ENCODE measurements at places on chromosomes 2 and 18.

DNA sequence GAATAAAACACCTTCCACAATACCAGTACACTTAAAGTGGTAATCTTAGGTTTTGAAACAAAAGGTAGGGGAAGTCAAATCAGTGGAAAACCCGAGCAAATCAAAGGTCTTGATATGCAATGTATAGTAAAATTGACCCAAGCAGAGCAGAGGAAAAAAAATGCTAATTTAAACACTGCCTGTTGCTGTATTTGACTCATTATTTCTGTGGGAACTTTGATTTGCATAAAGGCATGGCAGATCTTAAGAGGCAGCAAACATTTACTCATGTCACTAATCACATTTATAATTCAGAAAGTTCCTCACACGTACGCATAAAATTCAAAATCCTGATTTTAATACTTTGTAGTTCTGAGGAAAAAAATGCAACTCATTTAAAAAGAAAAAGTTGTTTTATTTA lies 64.4 kb downstream of the IKZF2 start:
- DNase-seq, result no peak

DNA sequence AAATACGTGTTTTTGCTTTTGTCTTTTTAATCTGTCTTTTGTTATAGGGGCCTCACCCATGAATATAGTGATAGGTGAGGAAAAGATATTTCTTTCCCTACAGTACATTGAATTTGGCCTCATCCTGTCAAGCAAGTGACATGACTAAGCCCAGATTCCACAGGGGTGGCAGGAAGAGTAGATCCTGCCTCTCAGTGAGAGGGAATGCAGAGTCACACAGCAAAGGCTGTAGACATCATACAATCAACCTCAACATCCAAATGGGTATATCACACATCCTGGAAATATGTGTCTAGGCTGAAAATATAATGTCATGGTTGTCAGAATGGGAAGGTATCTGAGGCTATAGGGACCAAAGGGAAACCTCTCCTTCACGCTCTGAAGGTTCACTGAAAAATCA lies 269.6 kb downstream of the CDH20 start:
- DNase-seq, result no peak

GRCh38 chr2:102063487-102063911 lies 71.7 kb downstream of the IL1R2 start:
- no peak for DNase-seq

DNA sequence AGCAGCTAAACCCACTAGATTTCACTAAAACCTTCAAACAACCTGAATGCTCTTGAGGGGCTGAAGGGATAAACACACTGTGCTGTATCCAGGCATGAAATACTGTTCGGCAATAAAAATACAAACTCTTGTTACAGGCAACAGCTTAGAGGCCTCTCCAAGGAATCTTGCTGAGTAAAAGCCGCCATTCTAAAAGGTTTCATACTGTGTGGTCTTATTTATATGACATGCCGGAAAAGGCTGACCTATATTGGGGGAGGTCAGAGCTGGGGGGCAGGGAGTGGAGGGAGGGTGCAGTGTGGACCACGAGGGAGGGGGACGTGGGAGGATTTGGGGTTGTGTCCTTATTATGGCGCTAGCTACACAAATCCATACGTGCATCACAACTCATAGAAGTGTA lies 136.2 kb downstream of the MBP start:
- DNase-seq, result no peak

DNA sequence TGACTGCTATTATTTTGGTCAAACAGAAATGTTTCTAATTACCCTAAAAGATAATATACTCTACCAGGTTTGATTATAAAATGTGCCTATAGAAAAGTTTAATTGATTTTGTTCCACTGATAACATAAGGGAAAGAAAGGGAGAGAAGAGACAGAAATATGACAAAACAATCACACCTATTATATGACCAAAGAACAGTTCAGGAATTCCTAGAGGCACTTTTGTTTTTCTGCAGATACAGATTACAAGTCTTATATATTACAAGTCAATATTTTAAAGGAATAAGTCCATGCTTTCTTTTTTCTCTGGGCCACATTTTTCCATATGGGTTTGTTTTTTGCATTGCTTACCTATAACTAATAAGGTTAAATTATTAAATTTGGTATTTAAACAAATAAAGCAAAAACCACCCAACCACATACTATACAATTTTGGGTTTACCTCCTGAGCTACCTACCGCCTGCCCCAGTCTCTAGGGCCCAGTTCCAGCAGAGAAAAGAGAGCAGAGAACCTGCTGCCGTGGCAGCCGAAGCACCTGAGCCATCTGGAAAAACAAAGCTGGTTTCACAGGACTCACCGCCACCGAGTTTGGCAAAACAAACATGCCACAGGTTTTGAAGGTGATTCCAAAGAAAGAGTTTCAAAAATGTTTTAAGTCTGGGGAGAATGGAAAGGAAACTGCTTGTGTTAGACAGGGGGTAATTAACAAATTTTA lies 92.1 kb downstream of the DYM start:
- no peak for DNase-seq

DNA sequence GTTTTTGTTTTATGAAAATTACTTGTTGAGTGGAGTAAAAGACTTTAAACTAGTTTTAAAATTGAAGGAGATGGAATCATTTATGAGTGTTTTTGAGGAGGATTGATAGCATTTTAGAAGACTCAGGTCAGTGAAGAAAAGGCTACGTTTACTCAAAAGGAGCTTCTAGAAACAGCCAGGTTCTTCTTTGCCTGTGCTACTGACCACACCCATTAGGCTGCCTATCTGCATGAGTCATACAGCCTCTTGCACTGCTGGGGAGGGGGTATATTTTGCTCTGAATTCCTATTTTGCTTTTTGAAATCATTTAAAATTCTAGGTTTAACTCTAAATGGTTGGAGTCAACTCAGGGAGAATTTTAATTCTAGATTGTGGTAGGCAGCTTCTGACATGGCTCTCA lies 22.3 kb downstream of the EFEMP1 start:
- DNase-seq, result no peak

- DNase-seq, result no peak
These were observed 20.2 kb upstream of the PAX3 start for GRCh38 chr2:222318712-222319585.

DNA sequence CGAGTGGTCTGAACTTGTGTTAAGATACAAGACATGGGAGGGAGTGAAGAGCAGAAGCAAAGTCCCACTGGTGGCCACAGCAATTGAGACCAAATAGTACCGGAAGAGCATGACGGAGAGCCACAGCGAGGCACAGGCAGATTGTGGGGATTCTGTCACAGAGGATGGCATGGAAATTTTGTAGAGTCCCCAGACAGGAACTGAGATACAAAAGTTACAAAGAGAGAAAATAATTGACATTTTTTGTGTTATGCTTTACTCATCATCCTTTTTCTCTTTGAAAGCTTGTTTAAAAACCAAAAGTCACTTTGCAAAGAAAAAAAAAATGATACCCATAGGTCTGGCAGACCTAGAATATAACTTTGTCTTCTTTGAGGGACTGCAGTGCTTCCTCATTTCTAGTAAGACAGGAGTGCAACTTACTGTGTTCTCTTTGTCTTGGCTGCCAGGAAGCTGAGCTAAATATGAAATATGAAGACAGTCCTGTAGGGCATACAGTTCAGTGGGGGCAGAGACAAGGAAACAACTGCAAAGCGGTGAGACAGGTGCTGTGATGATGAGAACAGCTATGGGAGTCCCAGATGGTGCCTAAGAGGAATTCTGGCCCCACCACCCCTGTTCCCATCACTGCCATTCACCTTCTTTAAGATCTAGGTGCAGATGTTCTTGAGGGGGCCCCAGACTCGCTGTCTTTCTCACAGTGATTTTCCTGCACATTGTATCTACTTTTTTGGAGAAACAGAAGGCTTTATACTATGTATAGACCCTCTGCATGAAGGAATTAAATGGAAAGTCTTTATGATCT lies 5.2 kb downstream of the ARHGAP25 start:
- no peak for DNase-seq

DNA sequence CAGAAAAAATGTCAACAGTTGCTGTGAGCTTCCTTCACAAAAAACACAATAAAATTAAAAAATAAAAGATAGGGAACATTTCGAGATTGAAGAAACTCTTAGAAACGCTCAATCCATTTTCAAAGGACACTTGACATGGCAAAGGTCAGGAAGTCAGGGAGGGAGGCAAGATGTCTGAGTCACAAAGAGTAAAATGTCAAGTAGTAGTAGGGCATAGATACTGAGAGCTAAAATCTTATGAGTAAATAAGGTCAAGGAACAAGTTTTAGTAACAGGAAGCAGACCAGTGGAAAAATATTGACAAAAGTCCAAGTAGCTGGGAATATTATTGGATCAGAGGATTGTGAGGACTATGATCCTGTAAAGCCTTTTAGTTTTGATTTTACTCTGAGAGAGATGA lies 495.6 kb downstream of the TMX3 start:
- DNase-seq, result no peak

DNA sequence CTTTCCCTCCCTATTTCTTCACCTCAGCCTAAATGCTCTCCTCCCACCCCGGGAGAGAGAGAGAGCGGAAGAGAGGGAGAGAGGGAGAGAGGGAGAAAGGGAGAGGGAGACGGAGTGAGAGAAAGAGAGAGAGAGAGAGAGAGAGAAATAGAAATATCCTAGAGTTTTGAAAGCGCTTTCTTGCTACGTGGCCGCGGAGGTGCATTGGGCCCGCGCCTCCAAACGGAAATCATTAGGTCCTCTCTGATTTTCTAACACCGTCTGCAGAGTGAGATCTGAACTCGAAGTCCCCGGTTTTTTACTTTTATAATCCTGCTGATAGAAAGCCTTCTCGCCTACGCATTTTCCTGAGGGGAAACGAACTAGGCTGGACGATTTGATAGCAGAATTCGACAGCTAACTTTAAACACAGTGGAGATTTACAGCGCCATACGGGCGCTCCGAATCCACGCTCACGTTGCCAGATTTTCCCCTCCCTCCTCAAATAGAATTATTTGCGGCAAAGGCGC lies 903 bp upstream of the EVX2 start:
- no peak for DNase-seq

DNA sequence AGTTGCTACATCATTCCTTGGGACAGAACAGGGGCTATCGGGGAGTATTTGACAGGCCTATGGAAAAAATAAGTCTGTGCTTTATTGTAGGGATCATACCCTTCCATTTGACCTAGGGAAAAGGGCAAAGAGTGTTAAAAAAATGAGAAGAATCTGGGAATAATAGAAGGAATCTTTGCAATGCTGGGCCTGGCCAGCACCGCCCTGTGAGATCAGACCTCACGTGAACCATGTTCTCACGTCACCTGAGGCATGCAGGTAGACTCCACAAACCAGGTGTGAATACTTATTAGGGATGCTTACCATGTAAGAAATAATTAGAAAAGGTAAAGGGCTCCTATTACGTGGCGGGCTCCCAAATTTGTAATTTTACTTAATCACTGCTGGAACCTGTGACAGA lies 177.5 kb upstream of the GATA6 start:
- no peak for DNase-seq

- no peak for DNase-seq
These were observed 70.6 kb downstream of the COPS8 start for GRCh38 chr2:237156031-237156856.

DNA sequence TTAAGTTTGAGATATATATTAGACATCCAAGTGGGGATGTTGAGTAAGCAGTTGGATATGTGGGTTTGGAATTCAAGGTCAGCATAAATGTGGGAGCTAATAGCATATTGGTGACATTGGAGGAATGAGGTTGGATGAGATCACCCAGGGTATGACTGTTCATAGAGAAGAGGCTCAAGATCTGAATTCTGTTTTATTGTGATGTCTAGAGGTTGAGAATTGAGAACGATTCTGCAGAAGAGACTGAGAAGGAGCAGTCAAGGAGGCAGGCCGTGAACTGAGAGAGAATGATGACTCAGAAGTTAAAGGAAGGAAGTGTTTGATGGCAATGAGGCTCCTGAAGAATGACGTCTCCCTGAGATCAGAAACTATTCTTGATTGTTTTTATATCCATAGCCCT lies 5.9 kb downstream of the SERPINB11 start:
- no peak for DNase-seq

DNA sequence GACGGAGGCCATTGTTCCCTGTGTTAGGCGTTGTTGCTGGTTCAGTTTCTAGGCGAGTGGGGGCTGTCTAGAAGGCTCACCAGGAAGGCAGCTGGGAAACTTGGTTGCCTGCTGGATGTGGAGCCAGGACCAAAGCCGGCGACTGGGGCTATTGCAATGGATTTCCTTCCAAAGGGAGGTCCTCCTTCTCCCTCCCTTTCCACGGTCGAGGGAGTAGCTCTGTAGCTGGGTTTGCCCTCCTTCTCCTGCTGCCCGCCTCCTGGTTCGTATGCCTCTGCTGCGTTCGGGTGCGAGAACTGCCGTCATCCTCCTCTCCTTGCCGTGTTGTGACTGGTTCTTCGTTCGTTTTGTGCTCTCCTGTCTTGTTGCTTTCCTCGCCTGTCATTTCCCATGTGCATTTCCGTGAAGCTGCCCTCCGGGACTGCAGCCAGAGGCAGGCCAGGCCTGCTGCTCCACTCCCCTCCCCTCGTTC lies 203.4 kb downstream of the NEDD4L start:
- no peak for DNase-seq

GRCh38 chr2:121241466-121241865 lies 43.5 kb downstream of the TFCP2L1 start:
- DNase-seq, result no peak

GRCh38 chr2:180143633-180144337 lies 136.7 kb upstream of the CWC22 start:
- no peak for DNase-seq

Data from activated CD4-positive, alpha-beta T cell treated with anti-CD3 and anti-CD28 coated beads, Interleukin-2, amount 50 U/mL, for 24 hours (primary cell).